GM04504 (cell line): ENCODE measurements at places on chromosomes 1 and 21.

DNA sequence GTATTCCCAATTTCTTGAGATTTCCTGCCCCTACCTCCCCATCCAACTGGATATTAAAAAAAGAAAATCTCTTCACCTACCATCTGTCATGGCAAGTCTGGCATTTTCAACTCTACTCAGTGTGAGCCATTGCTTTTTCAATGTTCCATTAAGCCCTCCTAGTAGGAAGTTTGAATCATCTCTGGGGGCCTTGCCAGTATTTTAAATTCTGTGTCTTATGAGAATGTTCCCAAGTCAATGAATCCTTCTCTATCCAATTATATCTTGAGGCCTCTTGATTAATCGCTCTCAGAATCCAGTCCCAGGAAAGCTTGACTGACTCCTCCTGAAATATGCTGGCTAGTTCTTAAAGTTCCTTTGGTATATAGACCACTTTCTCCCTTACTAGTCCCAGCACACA lies 91.5 kb downstream of the NGF start:
- no peak for DNase-seq

GRCh38 chr21:34962586-34963222 lies 86.4 kb downstream of the RUNX1 start:
- DNase-seq, result no peak

DNA sequence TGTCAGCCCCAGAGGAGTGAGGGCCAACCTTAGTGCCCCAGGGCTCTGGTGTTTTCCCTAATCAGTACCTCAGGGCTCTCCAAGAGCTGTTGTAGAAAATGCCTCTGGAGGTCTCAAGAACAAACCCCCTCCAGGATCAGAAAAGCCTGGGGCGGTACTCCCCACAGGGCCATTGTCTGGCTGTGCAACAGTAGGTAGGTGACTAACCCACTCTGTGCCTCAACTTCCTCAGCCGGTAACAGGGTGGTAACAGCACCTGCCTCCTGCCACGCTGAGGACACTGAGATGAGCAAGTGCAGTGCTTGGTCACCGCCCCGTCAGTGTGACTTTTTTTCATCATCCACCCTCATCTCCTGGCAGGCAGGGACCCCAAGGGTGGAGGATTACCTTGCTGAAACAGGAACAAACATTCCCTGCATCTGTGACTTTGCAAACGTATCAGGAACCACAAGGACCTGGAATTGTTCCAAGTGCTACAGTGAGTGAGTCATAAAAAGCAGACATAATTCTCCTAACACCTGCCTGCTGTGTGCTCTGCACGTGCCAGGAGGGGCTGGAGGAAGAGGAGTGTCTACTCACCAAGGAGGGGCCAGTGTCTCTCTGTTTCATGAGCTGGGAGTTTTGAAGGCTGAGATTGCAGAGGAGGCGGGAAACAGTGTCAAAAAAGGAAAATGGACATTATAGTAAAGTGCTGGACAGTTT lies 440.8 kb downstream of the NPHP4 start:
- no peak for DNase-seq

- no peak for DNase-seq
Observed at GRCh38 chr1:10610901-10611600, 136.3 kb downstream of the PEX14 start.

DNA sequence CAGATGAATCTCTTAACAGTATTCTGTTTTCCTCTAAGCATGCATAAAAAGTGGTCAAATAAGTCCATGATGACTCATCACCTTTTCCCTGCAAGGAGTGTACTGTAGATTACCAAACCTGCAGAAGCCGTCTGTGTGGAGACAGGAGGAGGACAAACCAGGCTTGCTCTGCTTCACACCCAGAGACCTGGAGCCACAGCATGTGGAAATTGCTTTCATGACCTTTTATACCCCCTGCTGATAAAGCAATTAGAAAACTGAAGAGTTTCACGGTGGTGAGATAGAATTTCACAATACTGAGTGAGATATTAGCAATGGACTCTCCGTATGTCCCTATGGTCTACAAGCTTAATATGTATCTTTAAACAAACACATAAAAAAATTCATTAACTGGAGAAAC lies 9.4 kb downstream of the CORT start:
- peak; percentile 50 for DNase-seq

DNA sequence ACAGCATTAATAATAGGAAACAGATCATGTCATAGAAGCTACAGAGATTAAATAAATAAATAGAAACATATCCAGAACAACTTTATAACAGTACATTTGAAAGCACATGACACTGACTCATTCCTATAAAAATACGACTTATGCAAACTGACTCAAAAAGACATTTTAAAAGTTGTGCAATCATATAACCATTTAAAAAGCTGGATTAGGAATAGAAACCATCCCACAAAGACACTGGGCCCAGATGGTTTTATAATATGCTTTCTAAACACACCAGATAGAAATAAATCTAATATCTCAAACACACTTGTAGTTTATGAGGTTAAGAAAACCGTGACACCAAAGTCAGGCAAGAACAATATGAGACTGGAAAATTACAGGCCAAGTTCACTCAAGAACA lies 47.6 kb downstream of the MATN1 start:
- DNase-seq, result peak; percentile 85

- DNase-seq, result no peak
Observed at GRCh38 chr1:225462714-225463574, 35.1 kb upstream of the LBR start.

DNA sequence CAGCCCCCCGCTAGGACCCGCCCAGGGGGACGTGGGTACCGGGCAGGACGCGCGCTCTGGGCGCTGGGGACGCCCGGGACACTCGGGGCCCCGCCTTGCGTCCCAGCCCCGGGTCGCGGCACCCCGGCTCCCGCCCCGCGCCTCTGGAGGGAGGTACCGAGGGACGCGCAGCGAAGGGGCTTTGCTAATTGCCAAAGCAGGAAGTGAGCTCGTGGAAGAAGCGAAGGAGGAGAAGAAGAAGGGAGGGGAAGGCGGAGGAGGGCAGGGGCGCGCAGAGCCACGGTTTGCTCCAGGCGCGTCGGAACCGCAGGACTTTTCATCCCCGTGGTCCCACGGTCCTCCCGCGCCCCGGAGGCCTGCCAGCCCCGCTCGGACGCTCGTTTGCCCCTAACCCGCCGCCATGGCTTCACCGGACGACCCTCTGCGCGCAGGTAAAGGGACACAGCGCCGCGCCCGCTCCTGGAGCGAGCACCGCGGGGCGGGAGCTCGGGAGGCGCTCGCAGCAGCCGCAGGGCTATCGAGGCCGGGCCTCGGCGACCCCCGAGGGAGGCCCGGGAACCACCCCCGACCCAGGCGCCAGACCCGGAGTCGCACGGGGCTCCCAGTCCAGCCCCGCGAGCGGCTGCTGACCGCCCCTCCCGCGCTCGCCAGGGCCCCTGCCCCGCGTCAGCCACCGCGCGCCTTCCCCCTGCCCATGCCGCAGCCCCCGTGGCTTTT lies 1.3 kb downstream of the EDARADD start:
- no peak for DNase-seq

DNA sequence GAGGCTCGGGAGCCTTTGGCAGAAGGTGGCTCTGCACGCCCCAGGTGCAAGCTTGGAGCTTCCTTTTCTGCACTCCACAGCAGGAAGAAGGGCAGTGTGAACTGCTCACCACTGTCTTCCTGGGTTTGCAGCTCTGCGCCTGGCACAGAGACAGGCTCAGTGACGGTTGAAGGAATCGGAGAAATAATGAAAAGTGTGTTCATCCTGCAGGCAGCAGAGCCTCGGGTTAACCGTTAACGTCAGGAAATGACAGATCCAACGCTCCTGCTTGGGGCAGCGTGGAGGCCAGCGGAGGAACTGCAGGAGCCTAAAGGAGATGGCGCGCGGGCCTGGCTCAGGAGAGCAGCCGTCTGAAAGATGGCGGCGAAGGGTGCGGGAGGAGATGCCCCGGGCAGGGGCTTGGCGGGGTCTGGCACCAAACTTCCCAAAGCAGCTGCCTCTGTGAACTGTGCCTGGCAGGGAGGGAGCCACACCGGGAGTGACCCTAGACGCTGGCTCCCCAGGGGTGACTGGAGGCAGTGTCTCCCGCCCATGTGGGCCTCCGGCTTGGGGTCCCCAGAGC lies 10.9 kb upstream of the SAMD11 start:
- DNase-seq, result no peak

GRCh38 chr1:191675856-191676783 lies 482.1 kb upstream of the RGS18 start:
- no peak for DNase-seq

GRCh38 chr21:42403611-42404231 lies at the start of gene UBASH3A:
UBASH3A (plus strand) TSS chr21:42403902; CDS start chr21:42403946, 44 bp downstream.
- no peak for DNase-seq

DNA sequence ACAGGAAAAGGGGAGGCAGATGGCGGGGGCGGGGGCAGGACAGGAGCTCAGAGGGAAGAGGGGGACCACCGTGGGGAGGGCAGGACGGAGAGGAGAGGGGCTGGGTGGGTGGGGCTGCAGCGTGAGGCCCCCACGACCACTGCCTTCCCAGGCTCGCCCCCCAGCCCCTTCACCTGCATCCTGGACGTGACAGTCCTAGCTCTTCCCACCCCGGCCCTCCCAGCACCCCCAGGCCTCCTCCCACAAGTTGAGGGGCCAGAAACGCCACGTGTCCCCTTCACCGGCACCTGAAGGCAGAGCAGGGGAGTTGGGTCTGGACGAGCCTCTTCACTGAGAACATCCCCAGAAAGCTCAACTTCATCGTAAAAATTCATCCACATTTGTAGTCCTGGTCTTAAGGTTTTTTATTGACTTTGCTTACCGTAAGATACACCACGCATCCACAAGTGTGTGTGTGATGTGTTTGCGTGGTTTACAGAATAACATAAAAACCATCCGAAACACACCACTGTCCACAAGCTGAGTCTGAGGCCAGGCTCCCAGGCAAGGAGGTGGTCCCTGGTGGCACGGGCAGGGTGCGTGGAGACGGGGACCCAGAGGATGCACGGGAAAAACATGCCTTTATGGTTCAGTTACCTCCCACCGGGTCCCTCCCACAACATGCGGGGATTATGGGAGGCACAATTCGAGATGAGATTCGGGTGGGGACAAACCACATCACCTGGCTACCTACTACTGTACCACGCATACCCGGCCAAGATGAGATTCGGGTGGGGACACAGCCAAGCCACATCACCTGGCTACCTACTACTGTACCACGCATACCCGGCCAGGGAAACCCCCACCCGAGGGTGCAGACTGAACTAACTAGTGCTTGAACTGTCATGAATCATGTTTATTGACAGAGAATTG lies 13.9 kb upstream of the COL18A1 start:
- DNase-seq, result no peak

DNA sequence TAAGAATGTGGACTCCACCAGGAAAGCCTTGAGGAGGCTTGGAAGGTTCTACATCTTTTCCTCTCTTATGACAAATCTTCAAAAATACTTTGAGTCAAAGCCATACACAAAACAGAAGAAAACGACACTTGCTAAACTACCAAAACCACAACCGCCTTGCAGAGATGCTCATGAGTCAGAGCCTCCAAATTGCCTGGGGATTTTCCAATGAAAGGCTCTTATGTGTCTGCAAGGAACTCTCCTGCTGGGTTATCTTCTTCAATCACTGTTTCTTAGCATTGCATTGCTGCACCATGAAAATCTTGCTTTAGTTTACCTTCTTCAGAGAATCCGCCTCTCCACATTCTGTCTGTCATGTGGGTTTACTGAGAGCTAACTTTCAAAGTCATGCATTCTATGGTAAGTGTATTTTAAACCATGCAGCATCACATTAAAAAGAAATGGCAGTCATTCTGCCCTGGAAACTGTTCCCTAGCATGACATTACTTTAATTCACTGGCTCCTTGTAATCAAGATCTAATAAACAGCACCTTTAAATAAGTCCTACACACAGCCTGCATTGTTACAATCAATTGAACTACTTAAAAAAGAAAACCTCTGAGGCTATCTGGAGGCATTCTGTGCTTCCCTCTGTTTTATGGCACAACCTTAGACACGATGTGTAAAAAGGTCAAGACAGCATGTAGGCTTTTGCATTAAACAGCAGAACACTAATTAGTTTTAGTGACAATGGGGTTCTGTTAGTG lies 210.0 kb upstream of the FOXD3 start:
- DNase-seq, result peak; percentile 48

GRCh38 chr1:243667133-243667532 lies 182.9 kb downstream of the AKT3 start:
- no peak for DNase-seq

GRCh38 chr1:33433509-33434362 lies 2.8 kb upstream of the PHC2 start:
- DNase-seq, result peak; percentile 100

- DNase-seq, result no peak
Observed at GRCh38 chr21:36820176-36821031, 121.5 kb downstream of the SIM2 start.

DNA sequence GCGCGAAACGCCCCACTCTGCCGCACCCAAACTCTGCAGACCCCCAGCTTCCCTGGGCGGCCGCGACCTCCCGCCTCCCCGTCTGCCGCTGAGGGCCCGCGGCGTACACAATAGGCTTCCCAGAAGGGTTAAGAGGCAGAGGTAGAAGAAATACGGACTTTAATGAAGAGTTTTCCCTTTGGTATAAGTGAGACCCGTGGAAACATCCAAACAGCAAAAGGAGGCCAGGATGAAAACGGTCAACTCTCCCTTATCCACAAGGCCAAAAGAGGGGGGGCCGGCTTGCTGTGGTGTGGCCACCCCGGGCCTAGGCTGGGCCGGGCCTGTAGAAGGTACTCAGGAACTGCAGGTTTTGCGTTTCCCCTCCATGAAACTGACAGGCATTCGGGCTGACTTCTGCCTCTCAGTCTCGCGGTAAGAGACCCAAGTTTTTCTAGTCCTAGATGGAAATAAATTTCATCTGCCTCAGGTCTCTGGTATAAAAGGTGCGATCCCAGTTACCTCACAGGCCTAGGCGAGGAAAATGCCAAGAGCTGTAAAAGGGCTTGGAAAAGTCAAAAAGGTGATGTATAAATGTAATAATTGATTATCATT lies 671 bp upstream of the PYGO2 start:
- DNase-seq, result no peak

DNA sequence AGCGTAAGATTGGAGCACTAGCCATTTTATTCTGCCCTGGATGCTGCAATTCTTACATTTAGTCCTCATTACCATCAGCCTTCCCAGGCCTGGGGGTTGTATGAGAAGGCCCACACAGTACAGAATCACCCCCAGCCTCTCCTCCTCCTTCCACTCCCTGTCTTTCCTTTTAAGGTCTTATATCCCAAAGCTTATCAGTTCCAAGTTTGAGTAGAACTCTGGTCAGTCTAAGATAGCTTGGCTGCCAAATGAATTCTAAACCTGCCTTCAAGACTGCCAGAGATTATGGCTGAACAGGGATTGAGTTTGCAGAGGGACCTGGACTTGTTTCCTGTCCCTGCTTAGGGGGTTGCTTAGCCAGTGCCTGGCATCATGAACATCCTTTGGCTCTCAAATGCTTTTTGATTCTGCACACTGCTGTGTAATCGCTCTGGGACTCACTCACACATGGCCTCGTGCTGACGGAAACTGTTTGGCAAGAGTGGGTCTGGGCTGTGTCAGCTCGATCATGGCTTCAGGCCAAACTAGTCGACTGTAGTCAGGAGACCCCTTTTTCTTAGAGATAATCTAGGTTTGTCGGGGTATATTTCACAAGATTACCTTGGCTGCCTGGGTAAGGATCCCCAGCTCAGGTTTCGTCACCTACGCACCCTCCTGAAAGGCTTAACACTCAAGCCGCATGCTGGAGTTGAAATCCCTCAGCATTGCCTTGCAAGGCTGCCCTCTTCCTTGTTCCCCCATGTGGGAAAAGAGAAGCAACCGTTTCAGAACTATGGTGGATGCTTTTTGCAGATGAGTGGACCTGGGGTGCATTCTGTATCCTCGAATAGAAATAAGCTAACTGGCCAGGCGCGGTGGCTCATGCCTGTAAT lies 252.6 kb downstream of the NFIA start:
- DNase-seq, result no peak
